ENCODE measurements at places on chromosomes 12 and 14.

DNA sequence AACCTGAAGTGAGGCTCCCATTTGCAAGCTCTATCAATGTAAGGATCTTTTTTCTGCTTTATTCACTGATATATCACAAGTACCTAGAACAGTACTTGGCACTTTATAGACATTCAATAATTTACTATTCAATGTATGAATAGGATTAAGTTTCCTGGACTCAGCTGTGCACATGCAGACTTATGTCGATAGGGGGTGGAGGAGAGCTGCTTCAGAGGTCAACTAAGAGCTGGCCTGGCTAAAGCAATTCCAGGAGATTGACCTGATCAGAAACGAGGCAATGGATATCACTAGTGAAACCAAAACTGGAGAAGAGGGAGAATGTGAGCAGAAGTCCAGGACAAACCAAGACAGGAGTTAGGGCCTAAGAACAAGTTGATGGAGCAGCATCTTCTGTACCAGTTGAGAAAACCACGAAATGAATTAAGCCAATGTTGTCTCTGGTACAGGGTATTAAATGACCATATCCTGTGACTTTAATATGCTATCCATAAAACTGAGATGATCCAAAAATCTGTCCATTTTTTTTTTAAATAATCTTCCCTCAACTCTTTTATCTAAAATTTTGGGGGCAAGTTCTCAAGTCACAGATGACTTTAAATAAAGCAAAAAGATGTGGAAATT, 169.2 kb downstream of the PIK3C2G start:
- DNase-seq = peak; percentile 78

DNA sequence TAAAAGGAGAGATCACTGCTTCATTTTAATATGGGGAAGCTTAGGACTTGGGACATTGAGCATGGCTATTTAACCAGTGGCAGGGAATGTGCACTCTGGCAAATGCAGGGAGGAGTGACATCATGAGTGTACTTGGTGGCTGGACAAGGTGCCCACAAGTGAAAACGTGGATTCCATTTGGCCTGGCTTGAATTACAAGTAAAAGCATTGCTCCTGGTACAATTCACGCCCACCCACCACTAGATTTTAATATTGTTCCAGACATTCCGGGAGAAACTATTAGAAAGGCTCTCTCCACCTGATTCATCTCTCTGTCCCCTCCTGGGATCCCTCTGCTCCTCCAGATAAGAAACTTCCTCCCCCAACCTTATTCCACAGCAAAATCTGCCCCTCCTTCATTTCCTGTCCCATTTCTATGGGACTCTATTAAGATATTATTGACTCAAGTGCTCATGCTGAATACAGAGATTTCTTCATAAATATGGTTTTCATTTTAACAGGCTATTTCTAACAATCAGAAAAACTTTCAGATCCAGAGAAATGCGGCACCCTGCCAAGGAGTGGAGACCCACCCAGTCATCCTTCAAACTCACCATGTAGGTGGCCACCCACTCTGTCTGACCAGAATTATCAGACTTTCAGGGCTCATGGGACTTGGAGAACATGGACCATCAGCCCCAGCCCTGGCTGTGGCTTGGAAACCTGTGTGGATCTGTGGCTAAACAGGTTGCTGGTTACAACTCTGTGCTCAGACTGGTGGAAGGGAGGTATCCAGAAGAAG, 43.2 kb downstream of the SSPN start:
- no peak for DNase-seq

GRCh38 chr14:70909733-70910614, 2.7 kb downstream of the PCNX1 start:
- DNase-seq = no peak

- no peak for DNase-seq
These were observed 42.4 kb upstream of the VRK1 start for GRCh38 chr14:96754845-96755184.

- no peak for DNase-seq
These were observed 73.9 kb downstream of the ITPK1 start for GRCh38 chr14:93041830-93042229.

DNA sequence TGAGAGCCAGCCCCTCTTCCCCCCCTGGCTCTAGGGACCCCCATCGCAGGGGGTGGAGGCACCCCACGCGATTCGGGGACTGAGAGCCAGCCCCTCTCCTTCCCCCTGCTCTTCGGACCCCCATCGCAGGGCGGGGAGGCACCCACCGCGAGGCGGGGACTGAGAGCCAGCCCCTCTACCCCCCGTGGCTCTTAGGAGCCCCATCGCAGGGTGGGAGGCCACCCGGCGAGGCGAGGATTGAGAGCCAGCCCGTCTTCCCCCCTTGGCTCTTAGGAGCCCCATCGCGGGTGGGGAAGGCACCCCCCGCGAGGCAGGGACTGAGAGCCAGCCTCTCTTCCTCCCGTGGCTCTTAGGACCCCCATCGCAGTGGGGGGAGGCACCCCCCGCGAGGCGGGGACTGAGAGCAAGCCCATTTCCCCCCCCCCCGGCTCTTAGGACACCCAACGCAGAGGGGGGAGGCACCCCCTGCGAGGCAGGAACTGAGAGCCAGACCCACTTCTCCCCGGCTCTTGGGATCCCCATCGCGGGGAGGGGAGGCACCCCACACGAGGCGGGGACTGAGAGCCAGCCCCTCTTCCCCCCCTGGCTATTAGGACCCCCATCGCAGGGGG, 45.6 kb downstream of the DDX11 start:
- no peak for DNase-seq

- DNase-seq = no peak
These were observed 51.3 kb upstream of the PLBD1 start for GRCh38 chr12:14618983-14619382.

DNA sequence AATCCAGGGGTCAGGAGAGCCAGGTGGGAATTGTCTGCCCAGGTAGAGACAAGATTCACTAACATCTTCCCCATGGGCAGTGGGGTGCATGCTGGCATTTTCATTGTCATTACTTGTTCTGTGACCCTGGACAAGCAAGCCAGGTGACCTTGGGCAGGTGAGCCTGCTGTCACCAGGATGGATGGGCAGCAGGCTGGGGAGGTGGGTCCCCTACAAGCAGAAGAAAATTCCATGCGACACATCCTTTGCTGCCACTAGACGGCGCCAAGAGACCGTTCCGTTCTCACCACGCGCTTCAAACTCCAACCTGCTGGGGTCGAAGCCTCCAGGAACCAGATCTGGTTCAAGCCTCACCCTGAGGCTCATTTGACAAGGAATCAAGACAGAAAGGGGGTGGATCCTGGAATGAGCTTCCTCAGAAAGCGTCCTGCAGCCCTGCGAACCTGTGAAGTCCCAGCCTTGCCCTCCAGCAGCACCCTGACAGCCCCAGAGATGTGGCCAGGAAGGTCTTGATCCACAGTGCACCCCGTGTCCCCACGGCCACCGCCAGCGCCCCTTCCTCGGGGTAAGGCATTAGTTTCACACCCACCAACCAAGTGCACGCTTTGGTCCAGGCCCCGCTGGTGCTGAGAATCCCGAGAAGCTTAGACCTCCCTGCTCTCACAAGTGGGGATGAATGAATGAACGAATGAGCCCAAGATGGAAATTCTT, 3.2 kb upstream of the DYNC1H1 start:
- DNase-seq = peak; percentile 80

Measured in Caco-2 (cell line).